ENCODE measurements at places on chromosomes 3 and 15.

- peak; percentile 12 for DNase-seq
Measured at GRCh38 chr15:65869954-65870871, 922 bp downstream of the RAB11A start.

GRCh38 chr15:48800811-48801455 lies 9.9 kb downstream of the CEP152 start:
- DNase-seq: peak; percentile 73

- peak; percentile 67 for DNase-seq
Measured at GRCh38 chr15:67967871-67968431, 86.2 kb upstream of the PIAS1 start.

DNA sequence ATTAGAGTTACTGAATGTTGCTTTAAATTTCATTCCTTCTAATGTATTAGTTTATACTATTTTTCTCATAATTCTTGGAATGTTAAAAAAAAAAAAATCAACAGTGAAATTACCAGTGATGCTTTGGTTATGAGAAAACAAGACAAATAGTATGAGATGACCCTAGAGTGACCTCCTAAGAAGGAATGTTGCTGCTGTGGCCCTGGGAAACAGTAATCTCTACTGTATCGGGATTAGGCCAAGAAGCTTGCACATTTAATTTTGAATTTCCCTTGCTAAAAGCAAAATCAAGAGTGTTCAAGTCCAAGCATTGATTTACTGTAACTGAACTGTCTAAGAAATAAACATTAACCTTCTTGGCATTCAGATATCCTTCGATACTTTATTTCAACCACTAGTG lies 18.1 kb downstream of the TOPBP1 start:
- no peak for DNase-seq

GRCh38 chr3:78140274-78140673 lies 1100.4 kb downstream of the ROBO2 start:
- no peak for DNase-seq

All from inflammatory macrophage treated with lipopolysaccharide for 1 hour (primary cell).